Cardiac atrium fibroblast (primary cell): ENCODE measurements at places on chromosomes 7 and 10. TPM values are rescaled to one million over a fixed set of nuclear protein-coding genes. Genes with fewer than 3 reads are reported as not detected.

The ADCY1 gene
- total RNA-seq, result 0.36 and 0.49 TPM in 2 replicates

The TMEM229A gene
- total RNA-seq, result 2.1 and 3.2 TPM in 2 replicates

The MRPS24 gene
- total RNA-seq, result 91.7 and 98.7 TPM in 2 replicates

The ADAM12 gene
- total RNA-seq, result 7.2 and 19.6 TPM in 2 replicates

The ST8SIA6 gene
- not detected in 2 replicates for total RNA-seq

The EVX1 gene
- not detected in 2 replicates for total RNA-seq

The FRMD4A gene
- total RNA-seq, result 11.8 and 17.7 TPM in 2 replicates

The SEC31B gene
- total RNA-seq, result 1.8 and 4.5 TPM in 2 replicates

The CADPS2 gene
- 10.5 and 13.0 TPM in 2 replicates for total RNA-seq

The THSD7A gene
- 2.6 and 3.1 TPM in 2 replicates for total RNA-seq

The CREB3L2 gene
- 14.6 and 31.4 TPM in 2 replicates for total RNA-seq

The PGAM2 gene
- total RNA-seq, result 1.3 TPM in 1 of 2 replicates, not detected in the other

The CEP55 gene
- 9.0 and 9.6 TPM in 2 replicates for total RNA-seq

The ERVW-1 gene
- not detected in 2 replicates for total RNA-seq

The POP7 gene
- 21.5 and 28.7 TPM in 2 replicates for total RNA-seq

The FZD1 gene
- 6.0 and 9.4 TPM in 2 replicates for total RNA-seq

The URGCP gene
- total RNA-seq, result 20.0 and 24.1 TPM in 2 replicates

The CPVL gene
- not detected in 2 replicates for total RNA-seq

The NUTM2E gene
- not detected in 2 replicates for total RNA-seq

The UNCX gene
- not detected in 2 replicates for total RNA-seq
